ENCODE measurements at places on chromosomes 16 and 17.
A peak's percentile ranks its signal among the peaks of the same experiment; 100 is the strongest.

- DNase-seq, result no peak
These were observed 26.2 kb upstream of the TXNDC11 start for GRCh38 chr16:11768849-11769248.

GRCh38 chr17:35651467-35651866, 64.3 kb downstream of the AP2B1 start:
- no peak for DNase-seq

- no peak for DNase-seq
These were observed 20.5 kb upstream of the KLHL11 start for GRCh38 chr17:41885733-41886132.

- DNase-seq, result no peak
These were observed at the start of gene TBC1D16 for GRCh38 chr17:80035687-80035936. Gene TBC1D16, minus strand, starts transcription at chr17:80035872. Its CDS starts 22,325 bp downstream, at chr17:80013547.

- DNase-seq, result no peak
These were observed 2.7 kb upstream of the TRAF7 start for GRCh38 chr16:2152695-2153506.

DNA sequence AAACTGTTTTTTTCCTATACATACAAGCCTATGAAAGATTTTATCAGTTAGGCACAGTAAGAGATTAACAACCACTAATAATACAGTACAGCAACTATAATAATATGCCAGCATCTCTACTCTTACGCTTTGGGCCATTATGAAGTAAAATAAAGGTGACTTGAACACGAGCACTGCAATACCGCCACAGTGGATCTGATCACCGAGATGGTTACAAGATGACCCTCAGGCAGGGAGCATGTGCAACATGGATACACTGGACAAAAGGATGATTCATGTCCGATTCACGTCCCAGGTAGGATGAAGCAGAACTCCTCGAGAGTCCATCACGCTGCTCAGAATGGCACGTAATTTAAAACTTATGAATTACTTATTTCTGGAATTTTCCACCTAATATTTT, 10.5 kb downstream of the PELP1 start:
- no peak for DNase-seq

DNA sequence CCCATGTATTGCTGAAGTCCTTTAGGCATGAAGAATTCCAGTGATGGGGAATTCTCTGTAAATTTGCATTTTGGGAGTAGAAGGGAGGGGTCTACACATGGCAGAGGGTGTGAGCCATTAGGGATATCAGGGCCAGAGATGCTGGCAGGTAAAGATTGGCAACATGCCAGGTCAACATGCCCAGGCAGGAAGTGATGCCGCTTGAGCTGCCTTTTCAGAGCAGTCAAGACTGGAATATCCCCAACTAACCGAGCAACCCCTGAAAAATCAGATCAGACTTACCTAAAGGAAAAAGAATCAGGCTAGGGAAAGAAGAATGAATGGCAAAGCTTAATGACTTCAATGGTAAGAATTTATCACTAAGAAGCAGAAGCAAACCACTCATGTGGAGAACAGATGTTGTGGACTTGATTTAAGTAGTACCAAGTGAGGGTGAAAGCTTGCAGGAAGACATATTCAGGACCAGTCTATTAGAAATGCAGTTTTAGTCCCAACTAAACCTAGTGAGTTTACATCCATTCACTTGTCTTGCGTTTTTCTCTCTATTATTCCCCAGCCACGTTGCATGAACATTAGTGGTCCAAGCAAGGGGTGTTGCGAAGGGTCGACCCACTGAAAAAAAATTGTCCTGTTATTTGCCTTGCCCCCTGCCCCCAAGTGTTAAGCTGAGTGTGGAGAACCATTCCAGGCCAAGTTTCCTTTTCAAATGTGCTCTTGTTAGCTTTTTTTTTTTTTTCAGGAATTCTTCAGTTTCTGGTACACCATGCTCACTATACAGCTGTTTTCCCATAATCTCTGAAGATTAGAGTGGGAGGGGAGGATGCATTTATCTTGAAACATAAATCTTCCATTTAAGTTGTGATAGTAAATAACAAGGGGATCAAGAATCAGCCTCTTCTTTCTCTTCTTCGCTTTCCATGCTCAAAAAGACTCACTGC, 105.2 kb downstream of the ABCA8 start:
- DNase-seq, result no peak

DNA sequence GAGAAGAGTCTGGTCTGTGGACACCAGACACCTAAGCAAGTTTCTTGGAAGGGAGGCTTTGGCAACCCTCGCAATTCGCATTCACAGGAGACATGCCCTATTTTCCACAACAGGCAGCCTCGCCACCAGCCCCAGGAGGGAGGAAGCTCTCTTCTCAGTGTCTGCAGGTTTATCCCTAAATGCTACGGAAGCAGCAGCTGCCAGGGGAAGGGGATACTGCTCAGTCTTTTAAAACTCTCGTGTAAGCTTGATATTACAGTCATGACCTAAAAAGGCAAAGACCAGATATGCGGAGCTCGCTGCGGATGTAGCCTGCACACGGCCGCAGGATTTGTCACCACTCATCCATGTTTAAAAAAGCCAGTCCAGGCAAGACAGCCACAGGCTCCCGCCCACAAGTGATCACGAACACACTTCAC, 159.2 kb upstream of the RPH3AL start:
- peak; percentile 57 for DNase-seq

DNA sequence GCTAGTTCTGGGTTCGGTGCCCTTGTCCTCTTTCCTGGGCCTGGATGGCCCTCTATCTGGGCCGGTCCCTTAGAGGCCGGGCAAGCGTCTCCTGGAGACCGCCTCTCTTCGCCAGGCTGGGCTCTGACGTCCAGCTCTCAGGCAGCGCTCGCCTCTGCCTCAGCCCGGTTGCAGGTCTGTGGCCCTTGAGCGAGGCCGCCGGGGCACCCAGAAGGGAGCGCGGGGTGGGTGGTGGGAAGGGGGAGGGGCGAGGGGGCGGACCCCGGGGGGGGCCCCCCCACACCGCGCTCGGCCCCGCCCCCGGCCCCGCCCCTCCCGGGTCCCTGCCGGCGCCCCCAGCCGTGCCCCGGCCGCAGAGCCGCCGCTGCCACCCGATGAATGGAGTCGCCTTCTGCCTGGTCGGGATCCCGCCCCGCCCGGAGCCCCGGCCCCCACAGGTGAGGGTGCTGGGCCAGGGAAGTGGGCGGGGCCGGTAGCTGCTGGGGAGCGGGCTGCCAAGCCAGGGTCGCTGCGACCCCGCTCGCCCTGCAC, at the start of gene ARHGAP23:
TSS of gene ARHGAP23 (plus strand) at position 353 of the 531 bp plus-strand sequence. CDS start at position 375, 22 bp downstream.
- peak; percentile 83 for DNase-seq

GRCh38 chr16:2842340-2843000, 12.4 kb downstream of the ZG16B start:
- DNase-seq, result peak; percentile 87

GRCh38 chr16:70162041-70162451, 11.5 kb upstream of the CLEC18C start:
- DNase-seq, result peak; percentile 59

GRCh38 chr17:1004769-1005295, 7.9 kb downstream of the TIMM22 start:
- DNase-seq, result no peak

GRCh38 chr17:72615627-72615991, 476.9 kb downstream of the SLC39A11 start:
- no peak for DNase-seq

GRCh38 chr17:75024686-75025397, 12.4 kb downstream of the MRPL58 start:
- no peak for DNase-seq

DNA sequence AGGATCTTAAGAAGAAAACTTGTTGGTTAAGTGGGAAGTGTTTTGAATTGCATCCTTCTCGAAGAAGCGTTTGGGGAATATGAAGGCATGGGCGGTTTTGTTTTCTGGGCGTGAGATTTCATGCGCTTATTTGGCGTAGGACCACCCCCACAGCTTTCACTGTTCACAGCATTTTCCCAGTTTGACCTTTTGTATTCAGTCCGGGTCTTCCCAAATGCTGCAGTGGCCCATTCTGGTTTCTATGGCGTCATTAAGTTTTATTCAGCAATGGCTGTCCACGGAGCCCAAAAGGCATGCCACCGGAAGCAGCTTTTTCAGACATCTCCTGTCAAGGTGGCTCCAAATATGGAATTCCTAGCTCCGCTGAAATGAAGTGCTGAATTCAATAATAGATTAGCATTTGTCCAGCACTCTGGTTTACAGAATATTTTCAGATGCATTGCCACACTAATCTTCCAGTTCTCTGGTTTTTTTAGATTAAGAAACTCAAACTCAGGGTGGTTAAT, 90.6 kb upstream of the FBXO47 start:
- no peak for DNase-seq

GRCh38 chr16:75342308-75342811, 90.9 kb upstream of the BCAR1 start:
- DNase-seq, result no peak

DNA sequence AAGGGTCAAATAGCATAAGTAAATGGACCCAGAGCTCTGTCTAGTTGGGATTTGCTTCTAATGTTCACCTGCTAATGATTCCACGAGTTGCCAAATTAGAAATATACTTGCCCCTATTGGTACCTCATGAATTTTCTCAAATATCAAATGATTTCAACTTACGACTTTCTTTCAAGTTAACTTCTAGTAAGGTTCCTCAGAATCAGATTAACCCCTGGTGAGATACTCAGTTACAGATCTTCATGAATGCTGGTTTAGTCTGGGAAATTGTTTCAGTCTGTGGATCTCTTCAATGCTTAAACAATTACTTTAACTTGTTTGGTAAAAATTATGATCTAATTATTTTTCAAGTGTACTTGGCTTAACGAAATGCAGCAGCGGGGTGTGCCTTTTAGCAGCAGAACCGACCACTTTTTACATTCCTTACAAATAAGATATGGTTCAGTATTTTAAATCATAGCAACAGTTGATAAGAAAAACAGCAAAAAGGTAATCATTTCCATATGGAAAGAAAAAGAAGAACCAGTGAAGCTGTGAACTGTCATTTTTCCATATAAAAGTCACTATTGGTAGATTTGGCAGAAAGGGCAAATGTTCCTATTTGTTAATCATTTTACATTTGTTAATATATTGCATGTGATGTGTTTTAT, 34.5 kb downstream of the TUBD1 start:
- DNase-seq, result no peak

DNA sequence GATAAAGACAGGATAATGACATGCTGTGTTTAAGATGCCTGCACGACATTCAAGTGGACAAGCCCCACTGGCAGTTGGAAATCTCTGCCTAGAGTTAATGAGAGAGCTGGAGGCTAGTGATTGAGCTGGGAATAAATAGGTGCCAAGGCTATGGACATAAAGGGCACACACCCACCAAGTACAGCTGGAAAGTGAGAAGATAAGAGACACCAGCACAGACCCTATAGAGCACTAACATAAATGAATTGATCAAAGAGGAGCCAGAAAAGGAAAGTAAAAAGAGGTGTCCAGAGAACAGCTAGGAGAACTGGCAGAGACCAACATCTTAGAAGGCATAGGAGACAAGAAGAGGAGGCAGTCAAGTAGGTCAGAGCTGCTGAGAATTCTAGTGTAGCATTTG, 101.2 kb downstream of the YPEL2 start:
- no peak for DNase-seq

DNA sequence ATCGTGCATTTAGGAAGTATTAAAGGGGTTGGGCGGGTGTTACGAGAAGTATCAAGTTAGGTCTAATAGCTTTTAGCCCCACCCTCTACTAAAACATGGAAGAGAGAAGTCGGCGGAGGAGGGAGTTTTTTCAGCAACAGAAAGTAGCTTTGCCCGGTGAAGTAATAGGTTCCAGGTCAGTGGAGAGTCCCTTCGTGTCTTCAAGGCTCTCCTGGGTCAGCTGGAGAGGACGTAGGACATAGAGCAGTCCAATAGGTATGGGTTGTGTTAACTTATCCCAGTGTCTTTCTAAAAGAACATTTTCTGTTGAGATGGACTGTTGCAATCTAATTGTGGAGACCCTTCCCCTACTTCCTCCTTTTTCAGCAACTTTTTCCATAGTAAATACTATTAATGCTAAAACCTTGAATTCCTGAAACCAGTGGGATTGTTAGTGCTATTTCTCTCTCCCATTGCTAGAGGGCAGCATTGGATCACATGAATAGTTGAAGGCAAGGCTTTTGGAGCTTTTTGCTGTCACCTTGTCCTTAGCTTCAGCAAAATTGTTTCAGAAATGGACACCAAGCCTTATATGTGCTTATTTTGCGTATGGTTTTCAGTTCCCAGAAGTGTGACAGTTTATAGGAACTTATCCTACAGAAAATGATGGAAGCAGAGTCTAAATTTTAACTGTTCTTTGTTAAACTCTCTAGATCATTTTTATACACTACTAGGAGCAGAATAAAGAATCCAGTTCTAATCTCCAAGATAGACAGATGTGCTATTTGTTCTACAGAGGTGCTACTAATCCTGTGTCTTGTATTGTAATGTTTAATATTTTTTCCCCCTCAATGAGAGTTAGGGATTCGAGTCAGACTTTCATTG, 38.4 kb downstream of the UTP18 start:
- DNase-seq, result no peak

GRCh38 chr17:2745317-2746037, 4.0 kb downstream of the CCDC92B start:
- DNase-seq, result no peak

- no peak for DNase-seq
These were observed 35.7 kb upstream of the NDRG4 start for GRCh38 chr16:58464047-58464915.

DNA sequence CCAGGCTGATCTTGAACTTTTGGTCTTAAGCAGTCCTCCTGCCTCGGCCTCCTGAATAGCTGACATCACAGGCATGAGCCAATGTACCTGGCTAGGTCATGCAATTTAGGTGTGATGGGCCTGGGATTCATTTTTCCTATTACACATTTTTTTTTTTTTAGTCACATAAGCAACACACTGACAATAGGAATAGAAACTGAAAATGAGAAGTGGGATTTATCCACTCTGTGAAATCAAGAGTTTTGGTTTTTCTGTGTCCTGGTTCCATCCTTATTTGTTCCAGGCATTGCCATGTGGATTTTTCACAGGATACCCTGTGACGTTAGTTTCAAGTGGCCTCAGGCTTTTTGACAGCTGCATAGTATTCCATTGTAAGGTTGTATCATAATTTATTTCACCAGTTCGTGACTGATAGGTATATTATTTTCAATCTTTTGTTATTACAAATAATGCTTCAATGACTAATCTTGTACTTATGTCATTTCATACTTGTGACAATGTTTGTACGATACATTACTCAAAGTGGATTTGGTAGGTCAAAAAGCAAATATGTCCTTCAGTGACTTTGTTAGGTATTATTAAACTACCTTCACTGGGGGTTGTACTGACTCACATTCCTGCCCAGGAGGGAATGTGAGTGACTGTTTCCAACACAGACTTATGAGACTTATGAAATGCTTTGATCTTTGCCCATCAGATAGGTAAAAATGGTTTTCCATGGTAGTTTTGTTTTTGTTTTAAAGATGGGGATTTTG, 10.6 kb downstream of the ADCY7 start:
- no peak for DNase-seq

GRCh38 chr16:69709456-69710084, 16.8 kb downstream of the NQO1 start:
- no peak for DNase-seq

DNA sequence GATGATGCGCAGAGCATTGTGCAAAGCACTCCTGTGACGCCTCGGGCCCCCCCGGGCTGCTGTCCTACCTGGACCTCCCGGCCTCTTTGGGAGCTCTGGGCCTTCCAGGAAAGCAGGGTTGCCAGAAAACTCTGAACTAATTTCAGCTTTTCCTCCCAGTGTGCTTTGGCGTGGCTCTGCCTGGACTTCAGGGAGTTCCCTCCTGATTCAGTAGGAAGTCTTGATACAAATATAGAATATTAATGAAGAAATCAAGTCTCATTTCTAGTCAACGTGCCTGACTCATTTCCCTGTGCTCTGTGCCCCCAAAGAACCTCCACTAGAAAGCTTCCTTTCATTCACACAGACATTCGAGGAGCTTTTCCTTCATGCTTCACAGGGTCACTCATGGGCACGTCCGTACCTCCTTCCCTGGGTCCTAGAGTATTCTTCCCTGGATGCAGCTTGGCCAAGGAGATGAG, 84.0 kb upstream of the NOL11 start:
- DNase-seq, result no peak
